ENCODE measurements at places on chromosomes 11 and 22. TPM values are rescaled to one million over a fixed set of nuclear protein-coding genes. Genes with fewer than 3 reads are reported as not detected.

Gene CCDC81
- 0.55 TPM for polyA plus RNA-seq

Gene FLRT1
- 0.08 TPM for polyA plus RNA-seq

Gene CLTCL1
- 10.9 TPM for polyA plus RNA-seq

Gene FAR1
- 0.40 TPM for polyA plus RNA-seq

DNA sequence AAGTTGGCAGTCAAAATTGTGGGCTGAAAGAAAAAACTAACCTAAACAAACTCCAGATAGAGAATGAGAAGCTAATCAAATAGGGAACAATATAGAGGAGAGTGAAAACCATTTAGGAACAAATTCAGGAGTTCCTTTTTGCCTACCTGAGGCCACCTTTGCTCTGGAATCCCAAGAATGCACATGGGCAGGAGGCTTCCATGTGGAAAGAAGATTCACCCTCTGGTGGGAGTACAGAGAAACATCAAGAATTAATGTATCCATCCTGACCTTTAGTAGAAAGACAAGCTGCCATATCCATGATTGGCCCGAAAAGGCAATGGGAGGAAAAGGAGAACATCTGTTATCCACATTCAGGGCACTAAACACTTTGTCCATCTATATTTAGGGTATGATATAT is 35.0 kb upstream of the MRGPRX1 start:
- no peak for DNase-seq

DNA sequence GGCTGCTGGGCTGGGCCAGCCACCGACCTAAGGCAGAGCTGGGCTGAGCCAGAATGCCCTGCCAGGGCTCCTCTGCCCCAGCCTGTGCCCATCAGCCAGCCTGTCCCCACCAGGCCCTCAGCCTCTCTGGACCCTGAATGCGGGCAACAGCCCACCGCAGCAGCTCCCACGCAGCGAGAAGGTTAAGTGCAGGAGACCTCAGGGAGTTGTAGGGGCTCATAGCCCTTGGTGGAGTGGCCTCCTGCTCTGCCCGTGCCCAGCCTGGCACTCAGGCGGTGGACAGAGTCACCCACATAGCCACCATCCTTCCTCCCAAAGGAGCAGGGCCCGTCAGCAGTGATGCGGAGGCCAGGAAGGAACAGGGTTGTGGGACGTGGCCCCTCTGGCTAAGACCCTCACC is 19.1 kb downstream of the WNT7B start:
- no peak for DNase-seq

DNA sequence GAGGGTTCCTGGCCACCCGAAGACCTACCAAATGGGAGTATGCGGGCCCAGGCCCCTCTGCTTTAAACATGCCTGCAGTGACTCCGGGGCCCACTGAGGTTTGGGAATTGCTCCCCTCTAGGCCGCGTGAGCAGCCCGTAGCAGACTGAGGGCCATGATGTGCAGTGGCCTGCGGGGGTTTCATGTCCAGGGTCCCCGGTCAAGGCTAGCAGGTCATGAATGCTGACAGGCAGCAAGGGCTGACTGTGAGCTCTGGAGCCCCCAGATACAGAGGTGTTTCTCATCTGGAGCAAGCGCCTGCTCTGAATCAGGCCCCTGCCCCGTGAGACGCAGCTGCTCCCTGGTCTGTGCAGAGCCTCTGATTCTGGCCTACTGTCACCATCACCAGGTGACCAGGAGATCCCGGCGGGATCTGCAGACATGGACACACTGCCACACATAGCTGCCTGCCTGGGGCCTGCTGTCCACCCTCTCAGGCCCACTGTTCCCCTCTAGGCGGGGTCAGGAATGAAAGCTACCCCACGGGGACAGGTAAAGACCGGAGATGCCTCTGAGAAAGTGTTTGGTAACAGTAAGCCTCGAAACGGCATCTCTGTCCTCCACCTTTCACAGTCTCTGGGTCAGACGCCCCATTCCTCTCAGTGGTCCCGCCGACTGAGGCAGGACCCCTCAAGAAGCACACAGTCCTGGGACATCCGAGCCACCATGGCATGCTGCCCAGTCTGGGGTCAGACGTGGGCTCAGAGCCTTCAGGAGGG is 73.3 kb downstream of the PARVB start:
- no peak for DNase-seq

DNA sequence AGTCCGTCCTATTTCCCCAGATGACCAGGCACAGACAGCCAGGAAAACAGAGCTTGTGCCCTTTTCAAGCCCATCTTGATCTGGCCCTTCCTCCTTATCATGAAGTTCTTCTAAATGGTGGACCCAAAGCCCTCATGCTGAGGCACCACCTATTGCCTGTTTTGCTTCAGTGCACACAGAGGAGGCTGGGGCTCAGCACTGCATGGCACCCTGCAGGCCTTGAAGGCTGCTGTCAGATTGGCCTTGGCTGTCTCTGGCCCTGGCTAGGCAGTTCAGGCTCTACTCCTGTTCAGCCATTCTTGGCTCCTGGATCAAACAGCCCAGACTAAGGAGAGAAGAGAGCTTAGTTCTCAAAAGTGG is 49.2 kb downstream of the OTOG start:
- no peak for DNase-seq

DNA sequence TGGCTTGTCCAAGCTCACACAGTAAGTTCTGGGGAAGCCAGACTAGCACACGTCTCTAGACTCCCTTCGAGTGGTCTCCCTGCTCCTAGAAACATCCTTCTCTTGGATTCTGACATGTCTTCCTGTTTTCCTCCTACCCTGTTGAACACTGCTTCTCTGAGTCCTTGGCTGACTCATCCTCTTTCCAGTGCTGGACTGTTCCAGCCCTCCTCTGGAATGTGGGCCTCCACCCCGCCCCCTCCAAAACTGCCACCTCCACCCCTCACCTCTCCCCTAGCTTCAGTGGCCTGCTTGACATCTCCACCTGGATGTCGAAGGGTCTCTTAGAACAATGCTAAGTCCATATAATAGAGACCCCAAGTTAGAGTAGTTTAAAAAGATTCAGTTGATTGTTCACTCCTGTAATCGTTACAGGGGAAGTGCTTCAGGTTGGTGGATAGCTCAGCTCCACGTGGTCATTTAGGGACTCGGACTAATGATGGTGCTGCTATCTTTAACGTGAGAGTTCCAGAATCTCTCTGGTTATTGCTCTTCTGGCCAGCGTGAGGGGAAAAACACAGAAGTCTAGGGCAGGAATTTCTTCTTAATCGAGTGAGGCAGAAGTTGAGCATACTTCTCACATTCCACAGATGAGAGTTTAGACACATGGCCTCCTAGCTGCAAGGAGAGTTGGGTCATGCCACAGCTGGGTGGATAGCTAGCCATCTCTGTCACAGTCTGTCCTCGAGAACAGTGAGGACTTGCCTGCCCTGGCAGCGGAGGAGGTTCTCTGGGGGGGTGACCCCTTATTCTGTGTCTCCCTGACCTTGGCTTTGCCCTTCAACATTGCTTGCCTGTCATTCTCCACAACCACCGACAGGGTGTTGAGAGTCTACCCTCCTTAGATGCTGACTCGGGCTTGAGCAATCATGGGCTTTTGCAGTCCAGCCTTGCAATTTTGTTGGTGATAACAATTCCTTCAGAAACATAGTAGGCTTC is 4.7 kb upstream of the C11orf96 start:
- DNase-seq, result no peak

- DNase-seq, result no peak
These were observed 87.7 kb downstream of the MORC2 start for GRCh38 chr22:30880847-30881246.

DNA sequence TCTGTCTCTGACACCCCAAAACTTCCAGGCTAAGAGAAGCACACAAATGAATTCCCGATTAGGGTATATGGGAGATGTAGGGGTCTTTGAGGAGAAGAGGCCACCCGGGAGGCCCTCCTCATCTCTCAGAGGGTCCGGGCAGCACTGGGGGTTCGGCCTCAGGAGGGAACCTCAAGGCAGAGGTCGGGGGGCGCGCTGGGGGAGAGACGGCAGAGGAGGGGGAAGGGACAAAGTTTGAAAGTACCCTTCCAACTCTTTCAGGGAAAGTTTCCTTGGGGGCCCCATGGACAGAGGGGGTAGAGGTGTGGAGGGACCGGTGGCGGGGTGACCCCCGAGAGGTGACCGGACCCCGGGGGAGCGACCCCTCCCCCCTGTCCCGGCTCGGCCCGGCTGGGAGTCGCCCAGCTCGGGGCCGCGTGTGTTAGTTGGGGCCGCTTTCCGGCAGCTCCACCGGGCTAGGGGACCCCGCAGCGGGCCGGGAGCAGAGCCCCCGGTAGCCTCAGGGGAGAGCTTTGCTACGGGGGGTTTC is 3.3 kb upstream of the GCAT start:
- no peak for DNase-seq

- DNase-seq, result no peak
These were observed 33.6 kb downstream of the YWHAH start for GRCh38 chr22:31977939-31978338.

DNA sequence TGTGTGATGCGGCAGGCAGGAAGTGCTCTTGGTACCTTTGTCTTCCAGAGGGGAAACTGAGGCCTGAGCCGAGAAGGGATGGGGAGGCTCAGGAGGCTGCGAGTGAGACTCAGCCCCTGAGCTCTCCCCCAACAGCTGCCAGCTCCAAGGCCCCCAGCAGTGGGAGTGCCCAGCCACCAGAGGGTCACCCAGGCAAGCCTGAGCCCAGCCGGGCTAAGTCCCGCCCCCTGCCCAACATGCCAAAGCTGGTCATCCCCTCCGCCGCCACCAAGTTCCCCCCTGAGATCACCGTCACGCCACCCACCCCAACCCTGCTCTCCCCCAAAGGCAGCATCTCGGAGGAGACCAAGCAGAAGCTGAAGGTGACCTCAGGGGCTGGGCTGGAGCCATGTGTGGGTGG is 3.8 kb upstream of the SUSD2 start:
- DNase-seq, result no peak

- no peak for DNase-seq
These were observed 275.8 kb upstream of the SESN3 start for GRCh38 chr11:95506777-95507176.

Data from HepG2 (cell line).